GM19239 (cell line): ENCODE measurements at places on chromosomes 6 and 20.

GRCh38 chr20:21352703-21353102, 44.6 kb downstream of the NKX2-4 start:
- no peak for DNase-seq

GRCh38 chr6:53770780-53771249, 24.0 kb upstream of the LRRC1 start:
- DNase-seq = no peak

DNA sequence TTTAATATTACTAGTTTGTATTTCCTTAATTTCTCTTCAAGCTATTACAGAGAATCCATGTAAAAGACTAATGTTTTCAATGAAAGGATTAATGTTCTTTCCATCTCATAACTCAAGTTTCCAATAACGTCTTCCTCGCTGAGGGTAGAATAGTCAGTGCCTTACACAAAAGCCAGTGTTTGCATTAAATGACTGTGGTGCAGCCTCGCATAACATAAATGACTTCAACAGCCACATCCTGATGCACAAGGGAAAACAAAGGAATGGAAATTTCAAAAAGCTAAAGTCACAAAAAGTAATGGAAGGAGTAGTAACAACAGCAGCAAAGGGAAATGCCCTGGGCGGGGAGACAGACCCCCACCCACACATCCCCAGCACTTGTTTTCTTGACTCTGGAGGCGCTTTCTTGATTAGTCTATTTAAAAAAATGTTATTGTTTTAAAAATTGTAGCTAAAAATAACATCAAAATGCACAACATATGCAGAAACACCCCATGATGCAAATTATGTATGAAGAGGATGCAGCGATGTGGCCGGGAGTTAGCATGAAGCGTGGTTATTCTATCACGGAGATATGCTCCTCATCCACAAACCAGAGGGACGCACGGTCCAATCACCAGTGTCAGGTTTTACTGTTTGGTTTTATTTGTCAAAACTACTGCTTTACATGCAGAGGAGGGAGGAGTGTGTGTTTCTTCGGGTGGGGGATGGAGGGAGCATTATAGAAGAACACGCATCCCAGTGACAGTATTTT, 228.6 kb downstream of the GMPR start:
- DNase-seq = no peak

DNA sequence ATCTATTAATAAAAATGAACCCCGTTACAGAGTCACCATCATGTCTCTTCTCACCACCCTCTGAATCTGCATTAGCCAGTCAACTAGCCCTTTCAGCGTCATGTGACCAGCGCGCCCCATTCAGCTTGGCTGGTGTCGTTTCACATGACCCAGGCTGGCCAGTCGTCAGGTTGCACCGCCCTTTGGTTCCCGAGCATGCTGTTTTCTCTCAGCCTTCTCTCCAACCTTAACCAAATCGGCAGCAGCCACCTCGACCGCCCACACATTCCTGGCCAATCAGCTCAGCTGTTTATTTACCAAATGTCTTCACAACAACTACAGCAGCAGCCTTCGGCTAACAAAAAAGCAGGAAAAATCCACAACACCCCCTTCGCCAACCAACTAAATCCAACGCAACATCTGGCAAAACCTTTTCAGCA, 5.6 kb downstream of the SRSF3 start:
- DNase-seq = no peak

- no peak for DNase-seq
Observed at GRCh38 chr6:106257195-106257594, 68.4 kb downstream of the ATG5 start.

GRCh38 chr20:49710971-49711666, 2.6 kb downstream of the B4GALT5 start:
- no peak for DNase-seq

DNA sequence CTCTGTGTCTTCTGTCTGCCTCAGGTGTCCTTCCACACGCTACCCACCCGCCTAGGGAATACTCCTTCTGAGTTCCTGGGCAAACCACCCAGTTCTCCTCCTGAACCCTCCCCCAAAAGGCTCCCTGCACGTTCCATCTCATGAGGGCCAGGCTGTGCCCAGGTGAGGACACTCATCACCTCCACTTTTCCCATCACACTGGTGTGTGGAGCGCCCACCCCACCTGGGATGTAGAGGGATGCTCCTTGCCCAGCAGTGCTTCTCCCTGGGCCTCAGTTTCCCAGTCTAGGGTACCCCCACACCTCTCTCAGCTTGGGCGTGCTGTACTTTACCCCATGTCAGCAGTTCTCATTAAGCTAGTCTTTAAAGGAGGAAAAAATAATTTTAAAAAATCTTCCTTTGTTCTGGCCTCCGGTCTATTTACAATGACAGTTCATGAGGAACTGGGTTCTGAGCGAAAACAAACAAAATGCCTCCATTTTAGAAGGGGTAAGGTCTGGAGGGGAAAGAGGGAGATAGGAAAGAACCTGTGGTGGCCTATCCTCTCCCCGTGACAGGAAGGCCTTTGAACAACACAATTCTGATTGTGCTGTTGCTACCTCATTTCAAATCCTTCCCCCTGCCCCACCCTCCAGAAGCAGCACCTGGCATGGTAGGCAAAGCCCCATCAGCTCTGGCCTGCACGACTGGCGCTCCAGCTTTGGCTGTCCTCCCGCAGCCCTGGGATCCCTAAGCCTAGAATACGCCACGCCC, 1.7 kb upstream of the C20orf203 start:
- no peak for DNase-seq

GRCh38 chr6:45898941-45899682, 116.5 kb downstream of the CLIC5 start:
- no peak for DNase-seq

- no peak for DNase-seq
Observed at GRCh38 chr20:17796091-17796563, 96.4 kb downstream of the BANF2 start.

GRCh38 chr6:69888482-69889233, 22.3 kb downstream of the COL19A1 start:
- no peak for DNase-seq

- no peak for DNase-seq
Observed at GRCh38 chr20:24444526-24445190, 24.8 kb upstream of the SYNDIG1 start.

- DNase-seq = no peak
Observed at GRCh38 chr6:137056121-137056880, 11.5 kb upstream of the IL20RA start.

- DNase-seq = no peak
Observed at GRCh38 chr6:109296971-109297372, 85.3 kb downstream of the CD164 start.

- DNase-seq = no peak
Observed at GRCh38 chr6:50187351-50187921, 137.7 kb upstream of the DEFB112 start.

- DNase-seq = no peak
Observed at GRCh38 chr6:68975816-68976215, 340.7 kb downstream of the ADGRB3 start.

DNA sequence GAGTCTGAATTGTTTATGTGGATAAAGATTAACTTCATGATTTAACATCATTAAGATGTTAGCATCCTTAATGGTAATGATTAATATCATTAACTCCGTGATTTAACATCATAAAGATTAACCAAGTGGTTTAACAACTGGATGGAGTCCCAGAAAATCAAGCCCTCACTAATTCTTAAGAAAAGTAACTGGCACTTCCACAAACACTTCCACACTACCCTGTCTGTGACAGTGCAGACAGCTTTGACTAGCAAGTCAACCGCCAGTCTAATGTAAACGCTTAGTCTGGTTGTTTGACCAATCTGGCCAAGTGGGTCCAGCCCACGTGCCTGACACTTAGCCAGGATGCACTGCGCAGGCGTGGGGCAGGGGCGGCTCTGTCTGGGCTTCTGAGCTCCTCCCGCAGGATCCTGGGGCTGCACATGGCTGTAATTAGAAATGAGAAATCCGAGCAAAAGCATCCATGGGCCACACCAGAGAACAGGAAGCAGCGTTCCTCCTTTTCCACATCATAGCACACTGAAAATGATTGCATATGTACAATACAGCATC, 424.2 kb downstream of the FOXA2 start:
- no peak for DNase-seq

- DNase-seq = no peak
Observed at GRCh38 chr20:48562586-48563116, 265.1 kb downstream of the PREX1 start.

- DNase-seq = no peak
Observed at GRCh38 chr6:38588631-38589366, 50.9 kb downstream of the BTBD9 start.

DNA sequence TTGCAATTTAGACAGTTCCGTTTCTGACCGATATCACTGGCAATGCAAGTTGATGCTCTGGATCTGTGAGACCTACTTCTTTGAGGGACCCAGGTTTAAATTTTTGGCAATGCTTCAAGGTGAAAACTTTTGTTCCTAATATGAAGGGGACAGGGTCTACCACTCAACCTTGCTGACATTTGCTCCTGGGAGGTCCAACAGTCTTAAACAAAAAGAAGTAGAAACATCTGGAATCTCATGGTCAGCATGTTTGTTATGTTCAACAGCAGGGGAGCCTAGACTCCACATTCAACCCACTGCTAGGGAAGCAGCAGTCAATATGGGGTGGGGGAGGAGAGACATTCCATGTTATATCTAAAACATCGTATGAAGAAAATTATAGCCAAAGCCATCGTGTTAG, 196.4 kb downstream of the SIM1 start:
- DNase-seq = no peak

DNA sequence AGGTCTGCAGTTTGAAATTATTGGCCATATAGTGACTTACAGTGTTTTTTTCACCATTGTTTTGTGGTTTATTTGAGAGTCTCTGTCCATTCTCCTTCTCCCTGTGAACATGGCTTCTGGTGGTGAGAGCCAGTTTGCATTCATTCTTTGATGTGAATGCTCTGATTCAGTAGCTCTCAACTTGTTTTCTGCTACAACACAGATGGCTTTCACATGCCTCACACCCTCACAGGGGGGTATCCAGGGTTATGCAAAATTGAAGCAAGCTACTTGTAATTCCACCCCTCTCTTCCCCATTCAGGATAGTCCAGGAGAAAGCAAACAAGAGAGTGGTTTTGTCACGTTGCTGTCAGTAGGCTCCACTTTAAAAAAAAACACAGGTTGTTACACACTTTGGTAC, 55.6 kb downstream of the SLX4IP start:
- DNase-seq = no peak

DNA sequence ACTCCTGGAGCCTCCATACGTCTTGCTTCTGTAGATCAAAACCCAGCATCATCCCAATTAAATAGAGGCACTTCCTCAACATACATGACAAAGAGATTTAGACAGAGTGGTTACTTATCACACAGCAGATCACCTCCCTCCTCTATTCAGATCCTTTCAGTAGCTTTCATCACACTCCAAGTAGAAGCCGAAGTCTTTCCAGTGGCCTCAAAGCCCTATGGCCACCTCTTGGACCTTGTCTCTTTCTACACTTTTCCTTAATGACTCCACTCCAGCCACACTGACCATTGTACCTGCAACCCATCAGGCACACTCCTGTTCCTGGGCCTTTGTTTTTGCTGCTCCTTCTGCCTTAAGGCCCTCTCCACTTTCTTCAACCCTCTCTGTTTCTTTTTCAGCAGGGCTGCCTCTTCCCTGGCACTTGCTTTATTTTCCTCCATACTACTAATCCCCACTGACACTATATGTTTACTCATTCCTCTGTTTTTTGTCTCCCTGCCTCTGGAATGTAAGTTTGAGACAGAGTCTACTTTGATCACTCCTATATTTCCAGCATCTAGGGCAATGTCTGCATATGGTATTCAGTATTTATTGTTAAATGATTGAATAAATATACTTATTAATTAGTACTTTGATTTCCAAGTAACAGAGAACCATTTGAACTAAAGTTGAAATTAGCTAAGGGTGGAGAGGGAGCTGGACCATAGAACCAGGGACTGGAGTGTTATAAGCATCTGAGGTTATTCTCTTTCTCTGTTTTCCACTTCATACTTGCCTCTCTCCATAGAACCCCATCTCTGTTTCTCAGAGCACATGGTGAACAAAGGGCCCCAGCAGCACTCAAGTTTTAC, 43.4 kb upstream of the TRAM2 start:
- DNase-seq = no peak

GRCh38 chr20:53789989-53790675, 196.5 kb upstream of the ZNF217 start:
- DNase-seq = no peak

GRCh38 chr20:50498071-50498776, 12.0 kb upstream of the PTPN1 start:
- DNase-seq = no peak

GRCh38 chr6:116011520-116011919, 49.2 kb downstream of the FRK start:
- no peak for DNase-seq

DNA sequence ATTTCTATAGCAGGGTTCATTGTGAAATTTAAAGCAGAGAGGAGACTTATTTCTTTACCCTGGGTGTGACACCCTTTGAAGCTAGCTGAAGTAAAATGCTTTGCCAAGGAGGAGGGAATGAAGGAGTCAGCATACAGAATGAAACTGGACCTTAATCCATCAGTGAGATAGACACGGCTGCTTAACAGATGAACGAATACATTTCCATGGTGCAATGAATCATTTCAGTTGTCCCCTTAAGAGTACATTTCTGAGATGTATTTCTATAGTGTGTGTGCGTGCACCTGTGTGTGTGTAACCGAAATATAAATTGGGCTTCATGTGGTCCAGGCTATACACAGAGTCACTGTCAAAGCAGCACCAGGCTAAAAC, 73.8 kb upstream of the CD93 start:
- DNase-seq = no peak
